Testis (tissue), 5 donors: ENCODE measurements at places on chromosomes 4 and X.

DNA sequence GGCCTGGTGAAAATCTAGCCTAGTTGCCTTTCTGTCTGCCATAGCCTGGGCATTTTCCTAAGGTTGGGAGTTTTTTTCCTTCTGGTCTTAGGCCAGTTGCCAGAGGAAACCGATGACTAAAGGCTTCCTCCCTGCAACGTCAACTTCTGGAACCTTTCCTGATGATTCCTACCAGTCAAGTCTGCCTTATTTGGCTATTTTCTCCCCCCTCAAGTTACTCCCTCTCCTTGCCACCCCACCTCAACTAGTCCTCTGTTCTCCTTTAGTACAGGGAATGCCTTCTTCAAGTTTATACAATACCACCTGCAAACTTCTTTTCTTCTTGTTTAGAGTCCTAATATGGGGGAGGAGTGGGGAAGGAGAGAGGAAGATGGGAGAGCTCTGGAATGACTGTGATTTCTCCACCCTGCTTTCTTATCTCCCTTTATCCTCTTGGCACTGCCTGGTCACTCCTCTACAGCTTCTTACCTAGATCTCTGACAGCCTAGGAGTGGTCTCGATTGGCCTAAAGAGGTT lies 10.6 kb downstream of the MSN start:
- DNase-seq = peak; percentile 23

DNA sequence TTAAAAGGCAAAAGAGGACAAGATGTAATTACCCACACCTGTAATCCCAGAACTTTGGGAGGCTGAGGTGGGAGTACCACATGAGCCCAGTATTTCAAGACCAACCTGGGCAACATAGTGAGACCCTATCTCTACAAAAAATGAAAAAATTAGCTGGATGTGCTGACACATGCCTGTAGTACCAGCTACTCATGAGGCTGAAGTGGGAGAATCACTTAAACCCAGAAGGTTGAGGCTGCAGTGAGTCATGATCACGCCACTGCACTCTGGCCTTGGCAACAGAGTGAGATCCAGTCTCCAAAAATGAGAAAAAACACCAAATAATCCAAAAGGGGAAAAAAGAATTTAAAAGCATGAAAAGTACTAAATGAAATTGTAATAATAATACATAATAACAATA lies 30.8 kb downstream of the NR0B1 start:
- DNase-seq = no peak

DNA sequence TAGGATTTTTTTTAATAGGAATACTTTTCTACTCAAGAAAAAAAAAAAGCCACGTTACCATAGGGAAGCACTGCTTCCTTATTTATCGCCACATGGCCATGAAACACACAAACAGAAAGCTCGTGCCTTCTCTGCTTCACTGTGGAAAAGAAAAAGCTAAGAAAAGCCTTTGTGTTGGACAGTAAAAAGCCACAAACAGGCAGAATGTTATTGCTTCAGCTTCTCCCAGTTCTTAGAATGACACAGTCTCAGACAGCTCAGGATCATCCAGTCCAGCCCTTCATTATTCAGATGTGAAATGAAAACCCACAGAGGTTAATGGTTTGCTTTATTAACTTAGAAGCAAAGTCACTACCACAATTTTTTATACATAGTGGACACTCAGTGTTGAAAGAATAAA lies 181.6 kb upstream of the NOCT start:
- no peak for DNase-seq

GRCh38 chr4:153651116-153651515 lies 33.0 kb upstream of the TLR2 start:
- DNase-seq = no peak

DNA sequence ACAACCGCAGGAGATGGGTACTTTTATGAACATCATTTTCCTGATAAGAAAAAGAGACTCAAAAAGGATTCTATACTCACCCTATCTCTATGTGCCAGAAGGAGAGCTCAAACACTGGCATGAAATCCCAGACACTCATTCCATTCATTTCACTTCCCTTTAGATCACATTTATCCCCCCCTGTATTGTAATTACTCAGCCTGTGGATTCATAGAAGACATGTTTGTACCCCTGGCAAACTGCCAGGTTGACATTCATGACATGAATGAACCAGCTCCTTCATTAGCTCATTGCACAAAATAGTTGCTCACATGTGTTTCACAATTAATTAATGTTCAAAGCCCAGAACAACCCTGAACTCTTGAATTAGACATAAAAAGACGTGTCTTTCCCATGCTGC lies 4.9 kb downstream of the SMR3A start:
- no peak for DNase-seq

- DNase-seq = no peak
Observed at GRCh38 chr4:156419080-156419685, 465.5 kb upstream of the CTSO start.

DNA sequence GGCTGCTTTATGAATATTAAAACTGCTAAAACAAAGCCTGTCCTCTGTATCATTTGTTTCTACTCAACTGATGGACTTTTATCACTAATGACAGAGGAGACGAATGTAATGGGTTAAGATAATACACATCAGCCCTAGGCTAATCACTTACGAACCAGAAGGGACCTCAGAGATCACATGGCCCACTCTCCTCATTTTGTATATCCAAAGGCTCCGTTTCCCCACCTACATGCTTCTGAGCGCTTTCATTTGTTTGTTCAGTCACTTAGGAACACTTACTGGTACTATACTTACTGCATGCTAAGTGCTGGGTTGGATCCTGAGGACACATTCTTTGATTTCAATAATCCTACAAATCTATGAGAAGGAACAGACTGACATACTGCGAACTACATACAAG lies 169.3 kb downstream of the CEP135 start:
- no peak for DNase-seq

DNA sequence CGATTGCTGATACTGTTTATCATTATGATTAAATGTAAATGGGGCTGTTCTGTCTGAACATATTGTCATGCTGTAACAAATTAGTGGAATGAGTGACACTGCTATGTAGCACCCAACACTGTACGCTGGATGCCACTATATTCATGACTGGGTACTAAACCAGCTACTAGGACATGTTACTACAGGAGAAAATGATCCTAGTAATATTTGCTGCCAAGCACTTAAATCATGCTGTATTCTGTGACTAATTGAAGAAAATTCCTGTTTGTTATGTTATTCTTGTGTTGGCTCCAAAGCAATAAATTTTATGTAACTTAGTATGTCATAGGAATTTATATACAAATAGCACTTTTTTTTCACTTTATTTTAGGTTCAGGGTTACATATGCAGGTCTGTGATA lies 804.2 kb downstream of the CENPC start:
- no peak for DNase-seq

DNA sequence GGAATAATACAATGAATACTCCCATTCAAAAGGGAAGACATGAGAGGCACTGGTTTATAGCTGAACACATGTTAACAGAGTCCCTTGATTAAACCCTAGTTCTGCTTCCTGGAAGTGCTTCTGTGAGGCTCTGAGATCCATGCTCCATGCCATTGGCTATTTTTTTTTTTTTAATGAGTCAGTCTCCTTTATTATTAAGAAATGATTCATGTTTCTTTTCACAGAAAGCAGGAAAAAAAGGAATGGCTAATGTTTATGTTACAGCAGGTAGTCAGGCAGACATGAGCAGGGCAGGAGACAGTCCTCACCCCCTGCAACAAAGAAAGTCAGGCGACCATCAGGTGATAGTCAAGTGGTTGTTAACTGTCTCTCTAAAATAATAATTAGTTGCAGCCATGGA lies 598.7 kb downstream of the EPHA5 start:
- no peak for DNase-seq

DNA sequence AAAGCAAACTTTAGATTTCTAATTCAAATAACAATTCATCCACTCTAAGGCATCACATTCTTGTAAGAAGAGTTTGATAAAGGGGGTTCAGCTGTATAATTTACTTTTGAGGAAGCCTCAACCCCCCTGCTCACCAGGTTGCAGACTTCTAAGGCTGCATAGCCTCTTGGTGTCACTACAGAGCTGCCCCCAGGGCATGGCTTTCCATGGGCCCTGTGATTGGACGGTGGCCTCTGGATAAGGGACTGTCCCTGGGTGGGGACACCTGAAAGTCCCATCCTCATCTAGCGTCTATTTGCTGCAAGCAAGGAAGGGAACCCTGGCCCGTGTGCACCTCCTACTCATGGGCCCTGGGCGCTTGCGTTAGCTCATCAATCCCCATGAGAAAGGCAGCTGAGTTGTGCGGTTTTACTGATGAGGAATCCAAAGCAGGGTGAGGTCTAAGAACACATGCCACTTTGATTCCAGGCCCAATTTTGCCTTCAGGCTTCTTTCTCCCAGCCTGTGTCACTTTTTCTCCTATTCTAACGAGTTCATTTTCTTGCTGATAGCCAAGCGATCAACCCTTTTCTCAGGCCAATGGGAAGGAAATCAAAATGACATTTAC lies 51.8 kb downstream of the SCML1 start:
- no peak for DNase-seq

GRCh38 chrX:148282504-148282903 lies 217.9 kb upstream of the AFF2 start:
- DNase-seq = no peak

DNA sequence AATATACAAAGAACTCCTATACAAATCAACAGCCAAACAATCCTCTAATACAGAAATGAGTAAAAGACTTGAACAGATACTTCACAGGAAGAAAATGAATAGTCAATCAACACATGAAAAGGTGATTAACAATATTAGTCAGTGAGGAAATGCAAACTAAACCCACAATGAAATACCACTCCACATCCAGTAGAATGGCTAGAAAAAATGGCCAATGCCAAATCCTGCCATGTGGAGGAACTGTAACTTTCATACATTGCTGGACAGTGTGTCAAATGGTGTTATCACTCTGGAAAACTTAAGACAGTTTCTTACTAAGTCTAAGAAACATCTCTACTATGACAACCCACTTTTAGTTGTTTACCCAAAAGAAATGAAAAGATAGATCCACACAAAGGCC lies 59.5 kb downstream of the NSG1 start:
- no peak for DNase-seq

- no peak for DNase-seq
Observed at GRCh38 chrX:100395781-100396180, 14.3 kb downstream of the PCDH19 start.

DNA sequence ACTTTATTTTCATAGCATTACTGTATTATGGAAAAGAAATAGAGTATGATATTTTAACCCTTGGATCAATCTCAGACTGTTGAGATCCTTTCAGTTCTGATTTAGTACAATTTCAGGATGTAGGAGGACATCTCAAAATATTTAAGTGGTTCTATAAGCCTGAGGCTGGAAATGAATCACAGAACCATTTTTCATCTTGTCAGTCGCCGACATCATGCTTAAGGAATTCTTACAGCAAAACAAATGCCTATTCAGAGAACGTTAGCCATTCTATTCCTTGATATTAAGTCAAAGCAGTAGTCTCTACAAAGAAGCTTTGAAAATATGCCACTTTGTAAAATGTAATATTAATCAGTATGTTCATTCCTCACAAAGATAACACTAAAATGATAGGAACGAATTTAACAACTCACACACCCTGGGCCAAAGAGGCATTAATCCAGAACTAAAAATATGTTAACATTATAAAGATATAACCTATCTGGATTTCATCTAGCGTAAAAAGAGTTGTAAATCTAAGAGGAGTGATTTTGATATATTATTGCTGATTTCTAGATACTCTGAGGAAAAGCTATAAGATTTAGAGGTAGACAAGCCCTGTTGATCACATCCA lies 152.0 kb downstream of the GASK1B start:
- DNase-seq = no peak

GRCh38 chr4:41256740-41257256 lies at the start of gene UCHL1:
TSS of gene UCHL1 (plus strand) at chr4:41256928. CDS start at chr4:41256977, 49 bp downstream.
- peak; percentile 84 for DNase-seq

- no peak for DNase-seq
Observed at GRCh38 chr4:149158817-149159216, 656.8 kb downstream of the IQCM start.

- DNase-seq = no peak
Observed at GRCh38 chr4:174604198-174604597, 81.9 kb upstream of the HPGD start.

GRCh38 chr4:110250023-110250387 lies 51.6 kb upstream of the ELOVL6 start:
- no peak for DNase-seq

DNA sequence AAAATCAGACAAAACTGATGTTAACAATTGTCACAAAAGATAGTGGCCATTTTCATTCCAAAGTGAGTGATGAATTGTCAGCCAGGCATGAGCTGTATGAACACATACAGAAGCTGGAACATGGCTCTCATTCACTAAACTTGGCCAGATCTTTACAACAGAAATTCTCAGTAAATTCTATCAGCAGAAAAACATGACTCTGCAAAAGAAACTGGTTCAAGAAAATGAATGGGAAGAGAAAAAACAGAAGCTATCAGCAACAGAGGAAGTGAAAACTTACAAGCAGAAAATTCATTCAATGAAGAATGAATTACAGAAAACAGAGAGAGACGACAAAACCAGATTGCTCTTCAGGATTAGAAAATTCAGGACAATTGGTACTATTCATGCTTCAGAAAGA lies 249.6 kb downstream of the COL25A1 start:
- DNase-seq = no peak
